ENCODE measurements at places on chromosomes 2 and 18. TPM values are rescaled to one million over a fixed set of nuclear protein-coding genes. Genes with fewer than 3 reads are reported as not detected.

The DPY30 gene
- total RNA-seq = 112 TPM

The IRS1 gene
- 17.2 TPM for total RNA-seq

The NETO1 gene
- total RNA-seq = not detected

The ODC1 gene
- 131 TPM for total RNA-seq

The DGUOK gene
- 148 TPM for total RNA-seq

The EGR4 gene
- total RNA-seq = 0.31 TPM

The IL37 gene
- not detected for total RNA-seq

The IL1B gene
- total RNA-seq = 0.24 TPM

The GREB1L gene
- total RNA-seq = 1.4 TPM

The TAF4B gene
- total RNA-seq = 4.9 TPM

The TUBA3E gene
- 0.14 TPM for total RNA-seq

The MYO7B gene
- 0.19 TPM for total RNA-seq

The RGPD3 gene
- 0.20 TPM for total RNA-seq

The DYNAP gene
- total RNA-seq = not detected

The SP140 gene
- 0.45 TPM for total RNA-seq

All from A549 treated with CORT108297 at 1 μM for 4 hours (cell line).